ENCODE measurements at places on chromosomes 3 and 15.
A peak's percentile ranks its signal among the peaks of the same experiment; 100 is the strongest.

DNA sequence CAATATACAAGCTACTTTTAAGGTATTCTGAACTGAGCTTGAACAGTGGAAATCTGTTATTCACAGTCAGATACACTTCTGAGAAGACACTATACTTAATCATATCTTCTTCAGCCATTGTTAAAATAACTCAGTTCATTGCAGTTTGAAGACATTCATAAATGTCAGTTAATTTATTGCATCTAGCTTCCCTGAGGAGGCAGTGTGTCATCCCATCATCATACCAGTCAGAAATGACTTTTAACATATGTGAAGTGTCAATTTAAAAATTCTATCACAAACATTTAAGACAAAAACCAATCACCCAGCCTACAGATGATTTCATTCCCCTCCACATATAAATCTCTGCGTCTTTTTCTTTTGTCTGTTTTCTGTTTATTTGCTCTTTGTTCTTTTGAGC lies 7.5 kb downstream of the TMEM207 start:
- DNase-seq, result no peak

DNA sequence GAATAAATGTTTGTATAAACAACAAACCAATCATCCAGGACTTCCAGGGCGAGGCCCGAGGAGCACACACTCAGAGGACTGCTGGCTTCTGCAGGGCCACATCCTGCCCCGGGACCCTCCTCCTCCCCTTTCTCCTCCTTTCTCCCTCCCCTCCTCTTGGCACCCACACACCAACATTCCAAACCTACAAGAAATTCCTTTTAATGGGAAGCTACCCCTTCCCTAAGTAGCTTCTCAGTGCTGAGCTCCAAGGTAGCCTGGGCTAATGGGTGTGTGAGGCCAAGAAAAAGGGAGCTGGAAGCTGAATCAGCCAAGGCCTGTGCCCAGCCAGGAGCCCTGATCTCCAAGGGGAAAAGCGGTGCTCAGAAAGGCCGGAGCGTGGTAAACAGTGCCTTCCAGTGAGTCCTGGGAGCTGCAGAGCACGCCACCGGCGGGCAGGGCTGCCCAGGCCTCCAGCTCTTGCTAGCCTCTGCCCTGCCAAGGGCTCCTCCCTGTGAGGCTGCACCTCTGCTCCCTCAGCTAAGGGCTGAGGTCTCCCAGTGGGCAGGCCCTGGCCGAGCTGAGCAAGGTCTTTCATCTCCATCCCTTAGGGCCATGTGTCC lies 3.9 kb downstream of the ITIH3 start:
- no peak for DNase-seq

DNA sequence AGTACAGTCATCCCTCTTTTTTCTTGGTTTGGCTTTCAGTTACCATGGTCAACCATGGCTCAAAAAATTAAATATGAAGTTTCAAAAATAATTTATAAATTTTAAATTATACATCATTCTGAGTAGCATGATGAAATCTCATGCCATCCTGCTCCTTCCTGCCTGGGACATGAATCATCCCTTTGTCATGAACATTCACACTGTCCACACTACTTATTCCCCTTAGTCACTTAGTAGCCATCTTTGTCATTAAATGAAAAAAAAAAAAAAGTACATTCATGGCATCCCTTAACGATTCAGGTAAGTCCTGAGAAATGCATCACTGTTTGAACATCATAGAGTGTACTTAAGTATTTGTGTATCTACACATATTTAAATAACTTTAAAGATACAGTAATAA lies 1046.3 kb downstream of the ROBO2 start:
- DNase-seq, result no peak

DNA sequence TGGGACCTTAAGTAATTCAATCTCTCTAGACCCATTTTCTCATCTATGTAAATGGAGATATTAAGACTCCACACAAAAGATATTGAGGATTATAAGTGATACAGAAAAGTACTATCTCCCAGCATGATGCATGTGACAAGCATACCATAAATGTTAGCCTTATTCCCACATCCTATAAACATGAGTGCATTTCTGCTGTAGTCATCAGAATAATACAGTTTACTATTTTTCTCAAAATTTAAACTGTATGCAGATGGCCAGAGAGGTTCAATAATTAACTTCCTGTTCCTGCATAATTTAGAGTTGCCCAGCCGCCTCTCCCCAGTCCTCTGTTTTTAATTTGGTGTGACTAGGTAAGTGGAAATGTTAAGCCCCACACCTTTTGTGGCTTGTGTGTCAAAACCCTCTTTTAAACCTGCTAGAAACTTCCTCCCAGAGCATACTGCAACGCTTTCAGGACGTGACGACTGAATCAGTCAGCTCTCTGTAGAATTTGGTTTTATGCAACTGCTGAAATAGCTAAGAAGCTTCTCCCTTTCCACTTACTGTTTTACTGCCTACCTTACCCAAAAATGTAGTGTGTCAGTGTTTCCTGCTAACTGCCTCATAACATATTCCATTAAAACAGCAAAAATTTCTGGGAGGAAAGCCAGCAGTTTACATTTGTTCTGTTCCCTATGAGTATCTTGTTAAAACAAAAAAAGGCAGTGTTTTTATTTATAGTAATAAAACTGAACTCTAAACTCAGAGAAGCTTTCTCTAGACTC lies 1037.9 kb downstream of the EPHA3 start:
- DNase-seq, result no peak

GRCh38 chr3:156473341-156473740 lies 81.6 kb downstream of the SSR3 start:
- DNase-seq, result no peak

GRCh38 chr3:13066236-13066635 lies 7.0 kb downstream of the IQSEC1 start:
- DNase-seq, result no peak

DNA sequence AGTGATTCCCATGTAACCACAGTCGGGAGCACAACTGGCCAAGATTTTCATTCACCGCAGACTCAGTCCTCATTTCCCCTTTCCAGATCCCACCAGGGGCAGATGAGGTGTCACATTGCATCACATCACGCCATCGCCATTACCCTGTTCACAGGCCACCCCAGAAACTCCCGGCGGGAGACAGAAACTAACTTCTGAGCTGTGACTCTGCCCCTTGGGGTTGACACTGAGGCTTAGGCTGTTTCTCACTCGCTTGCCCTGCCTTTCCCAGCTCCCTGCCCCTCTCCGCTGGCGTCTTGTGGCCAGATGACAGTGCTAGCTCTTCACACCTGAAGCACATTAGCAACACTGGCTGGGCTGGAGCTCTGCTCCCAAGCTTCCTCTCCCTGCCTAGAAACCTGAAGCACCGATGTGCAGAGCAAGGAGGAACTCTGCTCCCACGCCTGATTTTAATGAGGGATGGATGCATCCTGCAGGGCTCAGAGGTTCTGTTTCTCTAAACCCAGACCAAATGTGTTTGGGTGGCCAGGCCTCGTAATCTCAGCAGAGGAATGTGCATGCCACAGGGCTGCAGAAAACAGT lies 88.8 kb upstream of the CTDSPL start:
- DNase-seq, result peak; percentile 83

DNA sequence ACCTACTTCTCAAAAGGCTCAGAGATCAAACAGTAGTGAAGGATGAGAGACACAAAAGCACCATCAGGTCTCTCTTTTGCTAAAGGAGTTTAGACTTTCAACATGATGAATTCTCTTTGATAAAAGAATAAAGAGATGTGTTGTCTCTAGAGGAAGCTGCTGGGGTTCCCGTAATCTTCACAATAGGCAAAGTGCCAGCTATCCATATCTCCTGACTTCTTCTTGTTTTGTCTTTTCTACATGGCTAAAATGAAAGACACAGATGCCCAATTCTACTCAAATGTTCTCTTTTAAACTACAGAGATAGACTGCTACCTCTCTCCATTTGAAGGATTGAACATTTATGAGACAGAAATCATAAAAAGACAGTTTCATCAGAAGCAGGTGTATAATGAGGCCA lies 38.4 kb upstream of the TUSC7 start:
- no peak for DNase-seq

- no peak for DNase-seq
Observed at GRCh38 chr3:143465666-143466065, 346.1 kb downstream of the CHST2 start.

GRCh38 chr3:19473971-19474580 lies 325.8 kb downstream of the KCNH8 start:
- DNase-seq, result no peak

- DNase-seq, result no peak
Observed at GRCh38 chr15:35306361-35306981, 221.4 kb upstream of the NANOGP8 start.

DNA sequence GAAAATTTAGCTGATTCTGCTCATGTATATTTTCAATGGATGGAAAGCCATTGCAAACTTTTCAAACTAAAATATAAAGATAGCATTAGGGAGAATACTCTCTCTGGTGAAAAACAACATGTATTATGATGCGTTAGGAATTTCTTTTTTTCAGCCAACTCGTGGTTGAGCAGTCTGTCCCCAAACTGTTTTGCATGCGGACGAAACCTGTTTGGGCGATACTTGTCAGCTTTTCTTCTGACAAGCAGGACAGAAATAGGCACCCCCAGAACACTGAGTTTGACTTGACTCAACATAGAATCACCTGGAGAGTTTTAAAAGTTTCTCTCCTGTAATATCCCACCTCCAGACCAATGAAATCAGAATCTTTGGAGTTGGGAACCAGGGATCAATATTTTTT lies 417.5 kb upstream of the TPRG1 start:
- DNase-seq, result no peak

DNA sequence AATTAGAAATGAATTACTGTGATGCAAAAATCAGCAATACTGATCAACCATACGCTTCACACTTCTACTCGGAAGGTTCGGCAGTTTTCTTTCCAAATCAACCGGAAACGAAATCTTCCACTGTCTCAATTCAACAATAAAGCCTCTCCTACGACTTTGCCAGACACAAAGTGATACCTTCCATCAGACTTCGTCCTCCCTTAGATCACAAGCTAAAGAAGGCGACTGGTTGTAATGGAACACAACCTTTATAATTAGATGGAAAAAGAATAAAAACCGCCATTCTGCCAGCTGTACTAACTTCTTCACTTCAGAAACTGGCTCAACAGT lies 618 bp downstream of the PARL start:
- no peak for DNase-seq

GRCh38 chr3:38608961-38609360 lies 40.5 kb downstream of the SCN5A start:
- no peak for DNase-seq

DNA sequence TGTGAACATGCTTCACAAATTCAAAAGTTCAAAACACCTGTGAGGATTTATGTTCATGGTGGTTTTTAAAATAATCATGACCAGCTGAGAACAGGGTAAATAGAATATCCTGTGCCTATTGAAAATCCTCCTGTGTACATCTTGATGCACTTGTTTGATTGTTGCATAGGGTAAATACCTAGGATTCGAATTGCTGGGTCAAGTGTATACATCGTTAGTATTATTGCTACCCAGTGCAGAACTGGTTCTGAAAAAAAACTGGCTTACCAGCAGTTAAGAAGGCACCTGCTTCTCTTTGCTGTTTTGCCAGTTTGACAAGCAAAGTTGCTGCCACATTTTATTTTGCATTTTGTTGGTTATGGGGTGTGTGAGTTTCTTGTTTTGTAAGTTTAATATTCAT lies 272.6 kb downstream of the CLSTN2 start:
- no peak for DNase-seq

DNA sequence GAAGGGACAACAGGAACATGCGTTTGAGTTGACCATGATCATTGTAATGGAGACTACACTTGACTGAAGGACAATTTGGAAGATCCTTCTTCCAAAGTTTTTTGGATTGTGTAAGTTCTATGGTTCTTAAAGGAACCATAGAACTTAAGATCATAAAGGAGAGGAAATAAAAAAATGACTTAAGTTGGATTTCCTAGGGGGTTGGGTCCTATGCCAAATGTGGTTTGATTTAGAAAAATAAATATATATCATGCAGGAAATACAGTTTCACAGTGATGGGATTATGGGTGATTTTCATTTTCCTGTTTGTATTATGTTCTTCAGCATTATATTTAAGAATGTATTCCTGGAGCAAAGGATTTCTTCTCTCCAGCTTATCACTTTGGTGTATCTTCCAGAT lies 305.5 kb upstream of the DPH6 start:
- DNase-seq, result no peak

DNA sequence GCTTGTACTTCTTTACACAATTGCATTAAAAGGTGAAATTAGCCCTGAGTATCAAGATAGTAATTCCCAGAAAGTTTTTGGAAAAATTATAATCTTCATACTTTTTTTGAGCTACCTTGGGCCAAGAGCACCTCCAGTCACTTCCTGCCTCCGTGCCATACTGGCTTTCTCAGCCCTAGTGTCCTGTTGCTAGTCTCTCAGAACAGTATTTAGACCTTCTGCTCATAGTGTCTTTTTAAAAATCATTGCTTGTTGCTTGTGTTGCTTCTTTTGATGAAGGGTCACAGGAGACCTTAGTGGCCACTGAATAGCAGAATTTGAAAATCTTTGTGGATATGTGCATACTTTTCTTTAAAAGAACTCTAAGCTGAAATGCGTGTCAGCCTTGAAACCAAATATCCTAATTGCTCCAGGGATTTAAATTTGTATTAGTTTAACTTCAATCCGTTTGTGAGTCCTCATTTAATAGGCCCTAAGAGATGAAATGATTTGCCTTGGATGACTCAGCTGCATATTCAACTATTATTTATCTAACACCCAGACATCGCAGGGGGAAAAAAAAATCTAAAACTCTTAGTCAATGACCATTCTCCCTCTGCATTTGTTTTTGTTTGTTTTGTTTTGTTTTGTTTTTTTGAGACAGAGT lies 29.1 kb upstream of the LXN start:
- no peak for DNase-seq

DNA sequence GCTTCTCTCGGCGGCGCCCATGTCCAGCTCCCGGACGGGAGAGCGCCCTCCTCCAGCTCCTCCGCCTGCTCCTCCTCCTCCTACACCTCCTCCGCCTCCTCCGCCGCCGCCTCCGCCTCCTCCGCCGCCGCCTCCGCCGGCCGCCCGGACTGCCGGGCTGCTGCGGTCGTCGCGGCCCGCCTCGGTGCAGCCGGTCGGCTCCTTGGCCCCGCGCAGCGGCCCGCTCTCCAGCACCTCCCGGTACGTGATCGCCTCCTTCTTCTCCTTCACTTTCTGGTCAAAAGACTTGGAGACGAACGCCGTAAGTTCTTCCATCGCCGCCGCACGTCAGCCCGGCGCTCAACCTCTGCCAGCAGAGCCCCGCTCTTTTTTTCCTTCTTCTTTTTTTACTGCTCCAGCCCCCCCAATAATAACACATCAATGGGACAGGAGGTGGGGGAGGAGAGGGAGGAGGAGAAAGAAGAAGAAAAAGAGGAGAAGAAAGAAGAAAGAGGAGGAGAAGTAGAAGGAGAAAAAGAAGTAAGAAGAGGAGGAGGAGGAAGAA lies 438 bp downstream of the SHOX2 start:
- no peak for DNase-seq

DNA sequence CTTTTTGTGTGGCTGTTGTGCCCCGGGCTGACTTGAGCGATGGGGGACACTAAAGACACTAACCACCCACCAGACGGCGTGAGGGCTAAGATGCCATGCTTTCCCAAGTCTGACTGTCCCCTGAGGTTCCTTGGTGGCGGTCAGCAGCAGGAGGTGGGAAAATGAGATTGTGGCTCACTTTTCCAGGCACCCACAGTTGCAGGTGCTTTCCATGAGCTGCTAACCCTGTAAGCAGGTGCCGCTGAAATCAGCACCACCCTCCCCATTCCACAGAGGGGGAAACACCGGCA lies 17.7 kb downstream of the PRR23E start:
- DNase-seq, result no peak

Data from suppressor macrophage treated with lipopolysaccharide for 4 hours (primary cell).